ENCODE measurements at places on chromosomes 4 and X. TPM values are rescaled to one million over a fixed set of nuclear protein-coding genes. Genes with fewer than 3 reads are reported as not detected.

DNA sequence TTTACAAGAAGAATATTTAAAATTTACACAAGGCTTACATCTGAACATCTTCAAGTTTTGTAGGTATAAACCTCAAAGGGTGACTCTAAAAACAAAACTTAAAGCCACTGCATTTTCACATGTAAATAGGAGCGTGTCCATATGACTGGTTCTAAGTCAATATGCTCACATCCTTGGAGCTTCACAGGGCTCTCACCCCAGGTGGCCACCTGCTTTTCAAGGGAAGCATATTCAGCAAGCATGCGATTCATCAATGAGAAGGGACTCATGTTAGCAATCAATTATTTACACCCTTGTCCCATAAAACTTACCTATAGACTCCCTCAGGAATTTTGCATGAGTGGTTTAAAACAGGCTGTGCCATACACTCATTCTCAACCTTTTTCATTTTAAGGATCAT is 17.8 kb upstream of the KLHL34 start:
- H3K4me1 ChIP-seq: no peaks in the 10 kb centered on the region
- H3K36me3 ChIP-seq: no peaks in the 10 kb centered on the region
- no peak for DNase-seq

- no peaks in the 10 kb centered on the region for H3K36me3 ChIP-seq
- H3K27me3 ChIP-seq: peaks cover 20% of the 10 kb centered on the region
- no peak overlapping the region for H3K27ac ChIP-seq
- H3K4me1 ChIP-seq: no peaks in the 10 kb centered on the region
- H3K4me3 ChIP-seq: no peak overlapping the region
- DNase-seq: no peak
Observed at GRCh38 chr4:3699678-3700077, 66.5 kb upstream of the ADRA2C start.

DNA sequence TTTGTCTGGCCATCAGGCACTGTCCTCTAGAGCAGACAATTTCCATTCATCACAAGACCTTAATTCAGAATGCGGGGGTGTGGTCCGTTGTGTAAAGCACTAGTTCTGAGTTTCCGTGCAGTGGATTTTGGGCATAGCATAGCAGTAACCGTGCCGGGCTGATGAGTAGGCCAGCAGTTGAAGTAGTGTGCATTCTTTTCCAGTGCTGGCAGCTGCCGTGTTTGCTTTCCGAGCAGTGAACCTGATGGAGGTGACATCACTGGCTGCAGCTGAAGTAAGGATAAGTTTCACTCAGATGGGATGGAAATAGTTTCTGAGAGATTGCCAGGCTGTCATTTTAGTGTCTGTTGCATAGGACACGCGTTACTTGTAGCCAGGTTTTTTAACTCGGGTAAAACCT is 107.0 kb upstream of the STIM2 start:
- peaks cover 8% of the 10 kb centered on the region for H3K4me1 ChIP-seq
- no peaks in the 10 kb centered on the region for H3K27me3 ChIP-seq
- no peak for DNase-seq
- no peak overlapping the region for H3K27ac ChIP-seq
- H3K4me3 ChIP-seq: no peak overlapping the region

DNA sequence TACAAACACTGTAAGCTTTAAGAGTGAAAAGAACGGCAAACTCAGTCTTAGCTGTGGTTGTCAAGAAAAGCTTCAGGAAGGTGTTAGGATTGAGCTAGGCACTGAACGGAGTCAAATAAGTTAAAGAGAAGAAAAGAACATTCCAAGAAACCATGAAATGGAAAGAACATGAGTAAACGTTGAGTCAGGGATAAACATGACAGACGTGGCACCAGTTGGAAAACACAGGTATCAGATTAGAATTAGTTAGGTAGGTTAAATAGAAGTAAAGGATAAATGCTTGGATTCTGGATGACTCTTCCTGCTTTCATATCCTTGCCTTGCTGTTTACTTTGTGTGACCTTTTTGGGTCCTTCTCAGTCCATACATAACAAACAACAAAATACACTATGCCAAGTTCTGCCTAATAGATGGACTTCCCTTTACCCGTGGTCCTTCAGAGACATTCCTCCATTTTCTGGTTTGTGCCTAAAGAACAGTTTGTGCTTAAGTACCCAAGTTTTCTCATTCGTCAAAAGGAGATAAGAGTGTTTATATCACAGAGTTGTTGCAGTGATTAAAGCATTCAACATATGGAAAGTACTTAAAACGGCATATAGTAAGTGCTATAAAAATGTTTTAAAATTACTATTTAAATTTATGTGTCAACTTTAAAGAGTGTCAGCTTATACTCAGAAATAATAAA is 446.9 kb downstream of the TMA16 start:
- no peaks in the 10 kb centered on the region for H3K27me3 ChIP-seq
- DNase-seq: no peak
- H3K36me3 ChIP-seq: no peaks in the 10 kb centered on the region
- H3K4me1 ChIP-seq: no peaks in the 10 kb centered on the region

DNA sequence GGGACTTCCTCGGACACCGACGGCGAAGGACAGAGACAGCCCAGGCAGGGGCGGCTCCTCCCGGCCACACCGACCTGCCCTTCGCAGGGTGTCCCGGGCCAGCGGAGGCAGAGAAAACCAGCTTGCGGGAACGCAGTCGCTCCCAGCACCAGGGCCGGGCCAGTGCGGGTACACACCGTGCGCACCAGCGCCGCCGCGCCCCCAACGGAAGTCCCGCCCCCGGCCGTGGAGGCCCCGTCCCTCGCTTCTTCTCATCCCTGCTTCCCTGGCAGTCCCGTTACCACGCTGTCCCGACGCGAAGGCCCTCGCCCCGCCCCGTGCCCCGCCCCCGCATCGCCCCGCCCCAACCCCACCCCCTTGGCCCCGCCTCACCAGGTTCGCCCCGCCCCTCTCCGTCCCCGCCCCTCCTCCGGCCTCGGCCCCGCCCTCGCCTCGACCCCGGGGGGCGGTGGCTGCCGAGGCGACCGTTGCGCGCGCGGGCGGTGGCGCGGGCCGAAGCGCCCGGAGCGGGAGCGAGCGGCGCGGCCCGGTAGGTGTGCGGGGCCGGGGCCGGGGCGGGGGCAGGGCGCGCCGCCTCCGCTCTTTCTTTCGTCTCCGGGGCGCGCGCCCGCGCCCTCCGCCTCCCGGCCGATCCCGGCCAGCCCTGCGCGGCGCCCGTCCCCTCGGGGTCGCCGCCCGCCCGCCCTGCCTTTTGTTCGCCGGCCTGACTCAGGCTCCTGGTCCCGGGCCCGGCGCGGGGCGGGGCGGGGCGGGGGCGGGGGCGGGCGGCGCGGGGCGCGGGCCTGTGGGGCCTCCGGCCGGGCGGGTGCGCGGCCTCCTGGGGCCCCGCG is at the start of gene RGS12:
Gene RGS12 (plus strand): TSS at position 451 of the 830 bp plus-strand sequence. CDS start 23,150 bp downstream, outside the sequence.
- no peak within 1 kb of the TSS for H3K27ac ChIP-seq
- peak within 1 kb of the TSS; percentile 70 for H3K4me3 ChIP-seq
- no peaks in the 10 kb centered on the region for H3K27me3 ChIP-seq
- no peaks in the 10 kb centered on the region for H3K36me3 ChIP-seq

DNA sequence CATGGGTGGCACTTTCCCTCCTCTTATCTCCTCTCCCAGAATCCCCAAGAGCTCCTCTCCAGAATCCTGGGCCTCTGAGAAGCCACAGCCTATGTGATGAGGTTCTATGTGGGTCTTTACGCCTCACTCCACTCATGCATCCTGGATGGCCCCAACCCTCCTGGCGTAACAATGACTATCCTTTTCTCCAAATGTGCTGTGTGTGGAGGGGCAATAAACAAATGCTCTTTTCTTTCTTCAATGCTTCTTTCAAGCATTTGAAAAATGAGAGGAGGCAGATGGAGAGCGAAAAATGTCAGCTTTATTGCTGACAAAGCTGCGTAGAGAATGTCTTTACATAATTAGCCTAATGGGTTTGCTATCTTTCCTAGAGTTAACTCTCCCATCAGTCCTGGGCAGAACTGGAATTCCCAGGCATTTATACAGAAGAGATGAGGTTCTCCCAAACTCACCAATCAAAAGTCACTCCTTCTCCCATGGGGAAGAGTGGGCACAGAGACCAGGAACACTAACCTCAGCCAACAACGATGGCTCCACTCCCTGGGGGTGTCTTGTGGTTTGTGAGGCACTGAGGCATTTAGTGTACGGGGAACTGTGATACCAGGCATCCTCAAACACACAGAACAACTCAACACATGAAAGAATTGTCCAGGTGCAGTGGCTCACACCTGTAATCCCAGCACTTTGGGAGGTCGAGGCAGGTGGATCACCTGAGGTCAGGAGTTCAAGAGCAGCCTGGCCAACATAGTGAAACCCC is 118.9 kb upstream of the SLC34A2 start:
- H3K27me3 ChIP-seq: peaks cover 3% of the 10 kb centered on the region
- peaks cover 7% of the 10 kb centered on the region for H3K4me1 ChIP-seq
- no peak for DNase-seq
- H3K27ac ChIP-seq: no peak overlapping the region
- no peak overlapping the region for H3K4me3 ChIP-seq

The MXRA5 gene
- not detected for total RNA-seq

The ENPEP gene
- not detected for total RNA-seq

The MAGEE1 gene
- 6.7 TPM for total RNA-seq

The TSPAN7 gene
- total RNA-seq: not detected

The NALF2 gene
- not detected for total RNA-seq

The MAMLD1 gene
- 1.8 TPM for total RNA-seq

All from B cell (primary cell).